Activated T-cell treated with anti-CD3 and anti-CD28 coated beads, Interleukin-2, amount 50 U/mL, for 24 hours (primary cell): ENCODE measurements at places on chromosomes 4 and X.

GRCh38 chrX:38618180-38618579 lies 56.8 kb downstream of the TSPAN7 start:
- no peak for DNase-seq

- no peak for DNase-seq
Observed at GRCh38 chr4:22596409-22596808, 80.5 kb upstream of the ADGRA3 start.

DNA sequence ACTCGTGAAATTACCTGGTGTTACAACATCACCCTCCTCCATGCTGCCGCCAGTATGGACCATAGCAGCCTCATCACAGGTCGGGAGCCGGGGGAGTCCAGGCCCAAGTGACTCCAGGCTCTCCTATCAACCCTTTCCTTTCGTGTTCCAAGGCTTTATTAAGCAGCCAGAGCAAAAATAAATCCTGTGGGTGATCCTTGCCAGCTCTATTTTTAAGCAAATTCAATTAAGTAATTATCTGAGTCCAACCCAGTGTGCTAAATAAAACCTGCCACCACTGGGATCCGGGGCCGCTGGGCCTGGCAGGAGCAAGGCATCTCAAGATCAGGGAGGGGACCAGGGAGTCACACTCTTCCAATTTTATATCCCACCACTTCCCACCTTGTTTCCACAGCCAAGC lies 80.7 kb upstream of the PRPS1 start:
- DNase-seq: no peak

DNA sequence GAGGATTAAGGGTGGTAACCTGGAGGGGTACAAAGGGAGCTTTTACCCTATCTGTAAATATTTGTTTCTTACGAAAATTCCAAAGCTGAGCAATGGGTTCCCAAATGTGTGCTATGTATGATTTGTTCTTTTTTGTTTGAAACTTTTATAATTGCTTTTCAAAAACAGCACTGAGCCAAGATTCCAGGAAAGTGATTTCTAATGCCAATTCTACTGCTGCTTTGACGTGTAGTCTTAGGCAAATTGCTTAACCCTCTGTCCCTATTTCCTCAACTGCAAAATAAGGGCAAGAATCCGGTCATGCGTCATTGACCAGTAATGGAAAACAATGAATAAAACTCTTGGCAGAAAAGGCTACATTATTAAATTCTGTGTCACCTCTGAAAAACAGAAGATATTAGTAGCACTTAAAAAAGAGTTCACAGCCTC lies 454.7 kb downstream of the IL15 start:
- DNase-seq: no peak

DNA sequence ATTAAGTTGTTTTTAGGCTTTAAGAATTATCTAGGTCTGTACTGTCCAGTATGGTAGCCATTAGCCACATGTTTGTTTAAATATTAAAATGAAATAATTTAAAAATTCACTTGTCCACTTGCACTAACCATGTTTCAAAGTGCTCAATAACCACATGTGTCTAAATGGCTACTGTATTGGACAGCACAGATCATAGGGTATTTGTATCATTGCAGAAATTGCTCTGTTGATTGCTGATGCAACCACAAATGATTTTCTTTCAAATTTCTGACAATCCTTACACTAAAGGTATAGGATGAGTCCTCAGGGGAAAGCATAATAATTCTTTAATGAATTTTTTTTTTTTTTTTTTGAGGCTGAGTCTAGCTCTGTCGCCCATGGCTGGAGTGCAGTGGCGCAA lies 84.9 kb downstream of the KDM6A start:
- DNase-seq: no peak

- no peak for DNase-seq
Observed at GRCh38 chrX:2495595-2495994, 5.2 kb downstream of the DHRSX start.

DNA sequence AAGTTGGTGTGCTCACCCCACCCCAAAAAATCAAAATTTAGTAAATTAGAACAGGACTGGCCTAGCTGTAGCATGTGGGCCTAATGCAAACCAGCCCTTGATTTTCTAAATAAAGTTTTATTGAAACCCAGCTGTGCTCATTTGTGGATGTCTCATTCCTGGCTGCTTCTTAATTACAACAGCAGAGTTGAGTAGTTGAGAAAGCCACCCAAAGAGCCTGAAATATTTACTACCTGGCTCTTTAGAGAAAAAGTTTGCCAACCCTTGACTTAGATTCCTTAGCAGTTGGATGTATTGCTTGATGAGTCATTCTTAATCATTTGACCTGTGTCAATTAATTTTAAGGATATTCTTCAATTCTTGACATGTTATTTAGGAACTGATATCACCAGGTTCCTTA lies 168.3 kb upstream of the PUDP start:
- DNase-seq: no peak

DNA sequence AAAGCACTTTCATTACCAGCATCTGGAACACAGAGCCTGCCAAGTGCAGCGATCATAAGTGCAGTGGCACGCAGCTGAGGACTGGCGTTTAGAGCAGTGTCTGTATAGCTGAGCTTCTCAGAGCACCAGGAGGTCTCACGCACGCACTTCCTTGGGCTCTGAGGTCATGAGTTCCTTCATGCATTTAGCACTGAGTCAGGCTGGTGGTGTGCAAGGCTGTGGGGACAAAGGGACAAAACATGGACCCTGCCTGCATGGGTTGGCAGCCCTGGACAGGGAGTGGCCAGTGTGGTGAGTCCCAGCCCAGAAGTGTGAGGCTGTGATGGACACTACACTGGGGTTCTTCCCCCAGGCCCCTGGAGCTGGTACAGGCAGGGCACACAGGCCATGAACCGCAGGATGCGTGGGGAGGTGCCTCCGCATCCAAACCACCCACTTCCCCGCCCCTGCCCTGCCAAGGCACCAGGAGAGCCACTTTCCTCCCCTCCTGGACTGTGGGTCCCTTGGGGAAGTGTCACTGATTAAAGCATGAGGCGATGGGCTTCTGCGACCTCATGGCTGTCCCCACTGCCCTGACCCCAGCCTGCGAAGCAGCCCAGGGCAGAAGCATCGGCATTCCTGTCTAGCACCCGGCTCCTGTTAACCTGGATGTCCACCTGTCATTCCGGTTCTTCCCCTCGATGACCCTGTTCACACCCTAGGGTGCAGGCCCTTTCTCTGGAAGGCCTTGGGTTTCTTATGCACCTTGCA lies 37.2 kb upstream of the GPR78 start:
- no peak for DNase-seq

DNA sequence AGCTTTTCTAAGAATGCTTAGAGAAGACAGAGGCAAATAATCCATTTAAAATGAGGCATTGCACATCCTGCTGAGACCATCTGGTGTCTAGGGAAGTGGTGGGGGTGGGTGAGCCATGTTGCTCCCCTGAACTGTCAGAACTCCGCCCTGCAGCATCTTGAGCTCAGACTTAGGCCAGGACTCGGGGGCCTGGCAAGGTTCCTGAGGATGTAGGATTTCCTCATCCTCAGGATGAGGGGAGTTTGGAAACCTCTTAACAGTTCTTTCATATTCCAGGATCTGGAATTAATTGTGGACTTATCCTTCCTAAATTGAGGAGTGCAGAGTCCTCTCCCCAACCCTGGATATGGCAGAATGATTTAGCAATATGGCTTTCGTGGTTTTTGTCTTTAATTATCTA lies 6.6 kb downstream of the TLL1 start:
- DNase-seq: no peak

DNA sequence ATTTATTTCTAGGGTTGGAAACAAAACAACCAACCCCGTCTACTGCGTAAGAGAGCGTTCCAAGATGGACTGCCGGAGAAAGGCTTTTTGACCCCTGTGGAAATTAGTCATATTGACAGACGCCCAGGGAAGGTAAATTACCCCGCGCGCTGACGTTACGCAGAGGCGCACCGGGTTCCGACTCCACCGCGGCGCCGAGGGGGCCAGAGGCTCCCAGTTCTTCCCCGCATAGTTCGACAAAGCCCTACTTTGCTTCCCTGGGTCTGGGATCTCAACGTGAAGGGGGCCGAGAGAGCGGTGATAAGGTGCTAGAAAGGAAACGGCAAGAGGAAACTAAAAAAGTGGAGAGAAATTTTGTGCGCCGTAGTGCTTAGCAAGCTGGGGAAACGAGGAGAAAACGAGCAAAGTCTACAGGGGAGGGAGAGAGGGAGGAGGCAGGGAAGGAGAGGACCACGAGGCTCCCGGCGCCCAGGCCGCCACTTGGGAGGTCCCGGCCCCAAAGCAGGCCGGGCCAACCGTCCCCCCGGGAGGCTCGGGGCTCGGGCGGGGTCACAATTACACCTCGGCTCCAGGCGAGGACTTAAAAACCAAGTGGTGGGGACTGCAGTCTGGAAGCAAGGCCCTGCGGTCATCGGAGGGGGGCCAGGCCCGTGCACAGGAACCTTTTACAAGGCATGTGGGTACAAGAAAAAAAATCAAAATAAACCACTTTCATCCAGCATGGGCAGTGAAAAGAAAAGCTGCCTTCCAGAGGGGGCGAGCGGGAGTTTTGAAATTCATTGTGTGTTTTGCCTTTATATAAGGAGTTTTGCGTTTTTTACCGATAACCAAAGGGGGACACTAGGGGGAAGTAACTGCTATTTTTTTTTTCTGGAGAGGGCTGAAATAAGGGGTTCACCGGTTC lies 13.2 kb downstream of the HAND2 start:
- DNase-seq: no peak

DNA sequence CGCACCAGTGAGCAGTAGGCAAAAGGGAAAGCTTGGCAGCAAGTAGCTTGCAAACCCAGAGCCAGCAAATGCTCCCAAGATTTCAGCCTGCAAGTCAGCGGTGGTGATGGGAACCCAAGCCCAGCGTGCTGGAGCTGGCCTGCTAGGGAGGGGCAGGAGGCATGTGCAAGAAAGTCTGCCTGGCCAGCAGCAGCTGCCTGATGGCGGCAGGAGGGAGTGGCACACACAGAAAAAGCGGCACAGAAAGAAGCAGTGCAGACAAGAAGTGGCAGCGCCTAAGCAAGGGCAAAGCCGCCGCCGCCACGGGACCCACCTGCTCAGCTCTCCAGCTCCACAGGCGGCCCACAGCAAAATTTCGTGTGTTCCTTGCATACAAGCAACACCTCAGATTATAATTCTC lies 1206.5 kb upstream of the PABPC4L start:
- no peak for DNase-seq

DNA sequence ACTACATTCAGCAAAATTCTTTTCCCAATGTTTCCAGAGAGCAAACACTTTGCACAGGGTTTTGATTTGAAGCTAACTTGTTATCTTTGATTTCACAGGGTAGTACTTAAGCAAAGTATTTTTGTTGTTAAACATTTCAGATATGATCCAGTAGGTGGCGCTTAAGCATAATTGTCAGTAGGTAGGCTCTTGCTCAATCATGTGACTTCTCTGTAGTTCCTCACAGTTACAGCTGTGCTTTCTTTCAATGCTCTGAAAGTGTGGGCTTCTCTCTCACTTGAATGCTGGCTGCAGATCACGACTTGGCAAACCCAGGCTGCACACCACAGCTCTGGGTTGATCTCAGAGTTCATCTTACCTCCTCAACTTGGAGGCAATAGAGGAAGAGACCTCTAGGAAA lies 1016.5 kb downstream of the SH3BGRL start:
- no peak for DNase-seq

DNA sequence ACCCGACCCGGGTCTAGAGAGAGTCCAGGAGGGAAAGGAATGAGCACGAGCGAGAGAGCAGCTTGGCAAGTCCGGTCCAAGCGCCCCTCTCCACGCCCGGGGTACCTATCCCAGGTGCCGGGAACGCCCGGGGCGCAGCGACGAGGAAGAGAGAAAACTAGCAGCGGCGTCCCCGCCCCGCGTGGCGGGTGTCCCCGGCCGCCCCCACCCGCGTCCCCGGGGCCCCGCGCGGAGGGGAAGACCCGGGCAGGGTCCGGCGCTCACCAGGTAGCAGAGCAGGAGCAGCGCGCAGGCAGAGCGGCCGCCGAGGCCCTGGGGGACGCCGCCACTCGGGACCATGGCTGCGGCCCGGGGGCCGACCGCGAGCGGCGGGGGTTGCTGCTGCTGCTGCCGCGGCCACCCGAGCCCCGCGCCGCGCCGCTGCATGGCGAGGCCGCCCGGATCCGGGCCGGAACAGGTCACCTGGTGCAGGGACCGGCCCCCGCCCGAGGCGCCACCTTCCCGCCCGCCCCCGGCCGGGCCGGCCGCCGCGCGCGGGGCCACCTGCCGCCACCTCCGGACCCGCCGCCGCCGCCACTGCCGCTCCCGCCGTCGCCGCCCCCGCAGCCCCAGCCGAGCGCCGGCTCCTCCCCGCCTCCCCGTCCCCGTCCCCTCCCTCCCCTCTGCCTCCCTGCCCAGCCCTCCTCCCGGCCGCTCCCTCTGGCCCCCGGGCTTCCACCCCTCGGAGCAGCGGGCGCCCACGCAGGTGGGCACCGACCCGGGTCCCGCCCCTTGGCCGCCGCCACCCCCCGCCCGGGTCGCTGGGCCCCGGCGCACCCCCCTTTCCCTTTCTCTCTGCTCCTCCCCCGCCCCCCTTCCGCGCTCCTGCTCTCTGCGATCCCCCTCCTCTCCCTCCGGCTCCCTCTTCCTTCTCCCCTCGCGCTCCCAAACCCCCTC lies at the start of gene SEL1L3:
TSS of gene SEL1L3 (minus strand) at position 578 of the 936 bp plus-strand sequence. CDS start at position 426, 152 bp downstream.
- DNase-seq: peak; percentile 78

- DNase-seq: peak; percentile 30
Observed at GRCh38 chrX:1398431-1399340, 6.8 kb upstream of the SLC25A6 start.

DNA sequence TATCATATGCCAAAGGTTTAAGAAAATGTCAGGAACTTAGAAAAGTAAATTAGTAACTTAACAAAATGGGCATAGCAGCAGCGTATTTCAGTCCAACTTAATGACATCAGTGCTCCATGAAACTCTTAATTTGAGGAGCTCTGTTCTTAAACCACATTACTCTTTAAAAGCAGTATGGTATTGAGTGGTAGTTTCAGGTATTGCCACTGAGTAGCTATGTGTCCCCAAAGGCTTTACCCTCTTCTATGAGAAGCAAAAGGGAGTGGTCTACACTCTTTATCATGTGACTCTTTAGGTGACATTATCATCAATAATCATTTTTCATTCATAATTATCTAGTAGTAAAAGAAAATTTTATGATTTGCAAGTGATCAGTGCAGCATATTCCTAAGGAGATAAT lies 158.3 kb downstream of the STIM2 start:
- DNase-seq: no peak

DNA sequence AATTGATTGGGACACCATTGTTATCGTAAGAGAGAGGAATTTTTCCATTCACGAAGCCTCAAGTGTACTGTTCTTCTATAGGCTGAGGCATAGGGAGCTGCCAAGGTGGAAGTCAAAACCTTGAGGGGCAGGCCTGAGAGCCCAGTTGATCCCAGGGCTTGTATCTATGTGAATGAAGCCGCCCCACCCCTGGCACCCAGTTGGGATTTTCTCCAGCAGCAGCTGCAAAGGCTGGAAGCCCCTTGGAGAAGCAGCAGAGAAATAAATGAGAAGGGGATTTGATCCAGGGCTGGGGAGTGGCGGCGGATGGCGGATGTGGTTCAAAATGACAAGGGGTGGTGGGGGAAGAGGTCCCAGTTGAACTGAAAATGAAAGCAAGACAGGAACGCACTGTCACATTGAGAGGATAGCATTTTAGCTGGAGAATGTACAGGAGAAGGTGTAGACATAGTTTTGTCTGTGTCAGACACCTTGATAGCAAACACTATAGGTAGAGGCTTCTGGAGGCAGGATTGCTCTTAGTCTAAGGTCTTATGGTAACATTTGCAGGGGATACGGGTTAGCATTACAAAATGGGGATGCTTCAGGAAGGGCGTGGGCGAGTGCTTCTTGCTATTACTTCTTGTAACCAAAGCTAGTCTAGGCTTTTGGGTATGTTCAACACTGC lies 32.6 kb downstream of the DOCK11 start:
- DNase-seq: peak; percentile 69
